ENCODE measurements at places on chromosomes 3 and 15.

DNA sequence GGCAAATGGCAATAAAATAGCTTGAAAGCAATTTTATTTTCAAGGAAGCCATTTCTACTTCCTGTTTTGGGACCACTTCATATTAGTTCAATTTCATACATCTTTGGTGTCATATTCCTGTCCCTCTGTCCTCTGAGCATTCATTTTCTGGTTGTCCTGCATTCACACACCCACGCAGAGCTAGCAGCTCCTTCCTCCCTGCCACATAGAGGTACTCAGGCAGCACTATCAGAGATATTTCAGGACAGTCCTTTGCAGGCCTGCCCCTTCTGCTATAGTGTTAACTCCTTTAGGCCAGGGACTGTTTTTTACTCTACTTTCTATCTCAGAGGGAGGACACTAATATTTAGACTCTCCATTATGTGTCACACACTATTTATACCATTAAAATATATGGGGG is 132.0 kb downstream of the ECT2 start:
- no peak for DNase-seq

DNA sequence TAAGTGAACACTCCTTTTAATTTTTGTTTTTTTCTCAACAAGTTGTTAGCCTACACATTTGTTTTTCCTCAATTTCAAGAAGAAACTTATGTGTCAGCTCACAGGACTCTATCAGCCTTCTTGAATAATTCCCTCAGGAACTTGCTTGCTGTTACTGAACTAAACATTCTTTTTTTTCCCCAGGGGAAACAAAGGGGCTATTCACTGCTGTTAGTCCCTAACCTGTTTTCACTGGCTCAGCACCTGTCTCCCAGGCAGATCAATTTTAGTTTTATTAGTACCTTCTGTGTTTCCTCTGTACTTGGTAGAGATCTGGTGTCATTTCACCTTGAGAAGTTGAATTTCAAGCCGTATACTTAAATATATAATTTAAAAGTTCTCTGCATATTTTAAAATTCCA is 644.6 kb downstream of the CADM2 start:
- no peak for DNase-seq

- DNase-seq = no peak
Measured at GRCh38 chr3:12574131-12574530, 17.2 kb downstream of the MKRN2 start.

GRCh38 chr3:72855001-72855400 is 6.8 kb upstream of the SHQ1 start:
- no peak for DNase-seq

DNA sequence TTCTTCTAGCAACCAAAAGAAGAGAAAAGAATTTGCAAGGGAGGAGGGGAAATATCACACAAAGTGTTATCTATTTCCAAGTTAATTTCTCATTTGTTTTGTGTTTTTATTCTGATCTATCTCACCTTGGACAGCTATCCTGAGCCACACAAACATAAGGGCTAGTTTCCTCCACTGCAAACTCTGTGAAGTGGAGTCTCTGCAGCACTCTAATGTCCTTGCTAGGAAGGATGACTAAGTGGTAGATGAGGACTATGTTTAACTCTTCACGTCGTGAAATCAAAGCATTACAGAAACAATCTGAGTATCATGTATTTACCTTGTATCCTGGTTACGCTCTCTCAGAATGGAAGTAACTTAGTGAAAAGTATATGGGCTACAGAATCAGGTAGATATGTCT is 33.9 kb upstream of the CHRM5 start:
- no peak for DNase-seq

DNA sequence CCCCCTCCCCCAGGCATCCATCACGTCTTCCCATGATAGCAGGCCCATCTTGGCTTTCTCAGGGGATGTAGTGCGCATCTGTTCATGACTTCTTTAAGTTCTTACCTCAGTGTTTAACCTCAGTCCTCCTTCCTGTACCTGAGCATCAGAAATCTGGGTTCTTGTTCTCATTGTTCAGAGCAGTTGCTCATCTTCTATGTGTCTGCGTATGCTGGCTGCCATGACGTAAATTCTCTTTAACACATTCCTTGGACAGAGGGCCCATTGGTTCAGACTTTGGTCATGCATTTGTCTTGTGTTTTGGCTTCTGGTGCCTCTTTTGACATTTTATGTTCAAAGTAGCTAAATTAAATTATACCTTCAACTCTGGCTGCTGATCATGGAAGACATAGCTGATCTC is 227.3 kb downstream of the CACNA2D3 start:
- DNase-seq = no peak

- no peak for DNase-seq
Measured at GRCh38 chr3:68207327-68207726, 552.9 kb upstream of the SUCLG2 start.

DNA sequence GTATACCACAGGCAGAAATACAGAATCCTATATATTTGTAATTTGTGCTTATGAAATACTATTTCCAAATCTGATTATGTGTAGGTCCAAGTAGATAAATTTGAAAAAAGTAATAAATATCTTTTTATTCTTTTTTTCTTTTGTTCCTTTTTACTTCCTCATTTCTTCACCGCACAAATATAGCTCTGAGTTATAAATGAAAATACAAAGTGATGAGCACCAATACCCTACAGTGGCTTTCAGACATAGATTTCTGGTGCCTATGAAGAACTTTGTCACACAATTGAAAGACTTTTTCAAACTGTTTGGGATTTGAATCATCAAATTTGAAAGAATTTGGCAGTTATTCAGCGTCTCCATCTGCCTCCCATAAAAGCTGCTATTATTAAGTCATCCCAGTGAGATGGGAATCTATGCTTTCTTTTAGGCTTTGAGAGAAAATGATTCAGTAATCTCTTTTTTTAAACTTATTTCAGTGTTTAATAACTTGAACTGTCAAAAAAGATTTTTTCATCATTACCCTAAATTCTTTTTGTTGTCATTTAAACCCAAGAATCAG is 363.6 kb upstream of the GOLIM4 start:
- no peak for DNase-seq

GRCh38 chr3:29746163-29746760 is 465.4 kb downstream of the RBMS3 start:
- no peak for DNase-seq

DNA sequence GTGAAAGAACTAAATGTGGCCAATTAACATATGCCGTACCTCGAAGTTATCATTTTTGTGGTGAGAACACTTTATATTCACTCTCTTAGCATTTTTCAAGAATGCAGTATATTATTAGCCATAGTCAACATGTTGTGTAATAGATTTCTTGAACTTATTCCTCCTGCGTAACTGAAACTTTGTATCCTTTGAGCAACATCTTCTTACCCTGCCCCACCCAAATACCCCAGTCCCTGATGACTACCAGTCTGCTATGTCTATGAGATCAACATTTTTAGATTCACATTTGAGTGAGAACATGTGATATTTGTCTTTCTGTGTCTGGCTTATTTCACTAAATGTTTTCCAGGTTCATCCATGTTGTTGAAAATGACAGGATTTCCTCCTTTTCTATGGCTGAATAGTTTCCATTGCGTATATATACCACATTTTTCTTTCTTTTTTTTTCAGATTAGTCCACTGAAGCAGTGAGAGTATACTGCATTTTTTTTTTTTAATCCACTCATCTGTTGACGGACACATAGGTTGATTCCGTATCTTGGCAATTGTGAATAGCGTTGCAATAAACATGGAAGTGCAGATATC is 12.7 kb upstream of the KBTBD8 start:
- no peak for DNase-seq

GRCh38 chr3:159947220-159947619 is 41.4 kb upstream of the IL12A start:
- no peak for DNase-seq

- DNase-seq = no peak
Measured at GRCh38 chr15:35665896-35666536, 120.1 kb upstream of the DPH6 start.

GRCh38 chr3:150582620-150583019 is 20.5 kb upstream of the SELENOT start:
- no peak for DNase-seq

GRCh38 chr15:68528626-68529290 is 50.0 kb upstream of the CORO2B start:
- DNase-seq = no peak

GRCh38 chr3:198076722-198077308 is 116.8 kb downstream of the LMLN start:
- no peak for DNase-seq

DNA sequence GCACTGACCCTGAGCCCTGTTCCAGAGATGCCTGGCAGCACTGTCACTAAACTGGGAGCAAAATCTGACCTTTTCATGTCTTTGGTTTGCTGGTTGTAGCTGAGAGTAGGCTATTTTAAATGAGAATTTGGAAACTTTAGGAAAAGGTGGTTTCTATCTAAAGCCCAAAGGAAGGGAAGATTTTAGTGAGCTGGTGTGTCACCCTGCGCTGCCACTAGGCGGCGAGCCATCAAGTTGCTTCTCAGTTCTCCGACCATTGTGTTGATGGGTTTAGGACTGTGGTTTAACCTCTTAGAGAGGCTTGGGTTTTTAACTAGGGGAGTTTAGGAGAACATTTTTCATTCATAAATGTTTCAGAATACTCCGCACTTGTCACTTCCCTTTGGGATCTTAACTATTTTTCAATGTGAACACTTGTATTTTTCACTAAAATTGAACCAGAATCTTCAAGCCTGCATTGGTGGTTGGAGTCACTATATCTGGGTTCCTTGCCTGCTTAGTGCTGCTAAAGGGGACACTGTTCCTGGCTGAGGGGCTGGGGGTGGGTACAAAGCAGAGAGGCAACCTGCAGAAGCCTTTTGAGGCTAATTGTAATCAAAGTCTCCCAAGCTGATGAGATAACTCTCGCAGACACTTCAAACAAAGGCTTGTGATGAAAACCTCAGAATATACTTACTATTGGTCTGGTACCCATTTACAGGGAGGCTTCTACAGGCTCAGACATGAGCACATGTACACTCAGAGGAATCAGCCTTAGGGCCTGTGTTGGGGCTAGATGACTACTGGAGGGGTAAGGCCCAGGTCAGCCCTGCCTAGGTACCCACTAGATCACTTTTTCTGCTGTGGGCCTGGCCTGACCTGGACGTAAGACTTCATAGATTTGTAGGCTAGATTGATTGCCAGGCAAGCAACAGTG is 16.8 kb downstream of the EXOSC7 start:
- DNase-seq = peak; percentile 40

DNA sequence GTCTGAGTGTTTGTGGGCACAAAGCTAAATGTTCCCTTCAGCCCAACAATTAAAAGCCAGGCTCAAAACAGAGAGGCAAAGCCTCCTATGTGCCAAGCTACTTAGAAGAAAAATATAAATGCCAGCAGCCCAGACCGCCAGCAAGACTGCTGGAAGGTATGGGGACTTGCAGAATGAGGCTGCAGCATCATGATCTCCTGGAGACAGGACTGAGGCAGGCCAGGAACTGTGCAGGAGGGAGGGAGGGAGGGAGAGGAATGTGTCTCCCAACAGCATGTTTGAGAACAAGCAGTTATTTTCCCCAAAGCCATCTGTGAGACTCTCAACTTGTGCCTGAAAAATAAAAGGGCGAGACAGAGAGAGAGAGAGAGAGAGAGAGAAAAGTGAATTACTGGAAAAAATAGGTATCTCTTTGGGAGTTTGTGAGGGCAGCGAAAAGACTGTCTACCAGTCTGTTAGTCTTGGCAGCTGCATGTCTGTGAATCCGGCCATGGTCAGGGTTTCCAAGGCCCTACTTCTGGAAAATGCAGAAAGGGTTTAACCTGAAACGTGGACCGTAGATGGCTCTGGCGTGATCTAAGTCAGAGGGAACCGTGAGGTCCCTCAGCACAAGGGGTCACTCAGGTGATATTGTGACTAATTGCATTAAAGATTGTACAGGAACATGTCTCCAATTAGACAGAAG is 139.7 kb upstream of the COL8A1 start:
- DNase-seq = no peak

DNA sequence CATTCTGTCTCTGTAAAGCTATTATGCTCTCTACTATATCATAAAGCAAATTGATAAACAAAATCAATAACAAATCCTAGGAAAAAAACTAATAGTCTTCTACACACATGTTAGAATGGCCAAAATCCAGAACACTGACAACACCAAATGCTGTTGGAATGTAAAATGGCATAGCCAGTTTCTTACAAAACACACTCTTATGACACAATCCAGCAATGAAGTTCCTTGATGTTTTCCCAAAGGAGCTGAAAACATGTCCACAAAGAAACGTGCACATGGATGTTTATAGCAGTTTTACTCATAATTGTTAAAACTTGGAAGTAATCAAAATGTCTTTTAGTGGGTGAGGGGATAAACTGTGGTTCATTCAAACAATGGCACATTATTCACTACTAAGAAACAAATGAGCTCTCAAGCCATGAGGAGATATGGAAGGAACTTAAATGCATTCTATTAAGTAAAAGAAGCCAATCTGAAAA is 32.7 kb downstream of the CADM2 start:
- no peak for DNase-seq

- no peak for DNase-seq
Measured at GRCh38 chr3:97763586-97764406, 762 bp upstream of the ARL6 start.

GRCh38 chr3:141938011-141938500 is 61.6 kb downstream of the ATP1B3 start:
- DNase-seq = no peak

DNA sequence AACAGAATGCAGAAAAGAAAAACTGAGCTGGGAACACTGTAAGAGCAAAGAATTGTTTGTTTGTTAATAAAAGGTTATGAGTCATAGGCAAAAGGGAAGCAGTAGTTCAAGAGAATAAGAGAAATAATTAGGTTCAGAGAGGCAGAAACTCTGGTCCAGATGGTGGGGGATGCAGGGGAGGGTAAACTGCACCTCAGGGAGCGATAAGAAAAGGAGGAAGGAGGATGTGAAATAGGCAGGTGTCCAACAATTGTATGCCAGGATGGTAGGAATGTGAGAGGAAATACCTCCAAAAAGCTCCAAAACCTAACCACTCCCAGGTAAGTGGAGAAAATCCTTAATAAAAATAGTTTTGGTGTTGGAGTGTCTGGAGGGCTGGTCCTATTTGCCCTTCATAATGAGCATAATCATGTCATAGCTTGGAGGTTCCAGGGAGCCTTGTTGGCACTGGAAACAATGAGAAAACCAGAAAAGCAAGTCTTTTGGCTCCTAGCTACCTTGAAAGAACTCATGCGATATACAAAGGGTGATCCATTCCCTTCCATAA is 405.4 kb upstream of the TBL1XR1 start:
- no peak for DNase-seq

- no peak for DNase-seq
Measured at GRCh38 chr15:58715266-58715917, 34.1 kb downstream of the ADAM10 start.

DNA sequence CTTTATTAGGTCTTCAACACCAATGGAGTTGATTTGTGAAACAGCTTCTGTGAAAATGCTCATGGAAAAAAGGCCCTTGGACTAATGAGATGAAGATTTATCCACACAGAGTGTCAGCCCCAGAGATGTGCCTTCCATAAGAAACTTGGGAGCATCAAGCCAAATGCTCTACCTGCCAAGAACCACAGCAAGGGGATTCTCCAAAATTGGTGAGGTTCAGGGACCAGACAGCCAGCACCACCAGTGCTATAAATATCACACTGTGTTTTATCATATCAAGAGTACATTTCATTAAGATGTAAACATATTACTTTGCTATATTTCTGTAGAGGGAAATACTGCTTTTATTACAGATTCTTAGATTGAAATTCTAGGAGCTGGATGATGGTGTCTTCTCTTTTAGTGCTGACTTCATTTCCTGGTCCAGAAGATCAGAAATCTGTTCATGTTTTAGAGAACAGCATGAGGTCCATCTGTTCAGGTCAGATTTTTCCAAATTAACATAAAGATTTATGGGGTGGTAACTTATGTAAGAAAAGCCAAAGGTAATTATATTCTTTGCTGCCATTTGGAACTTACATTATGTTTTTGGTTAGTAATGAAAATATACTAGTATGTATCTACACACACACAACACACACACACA is 17.7 kb downstream of the SLC35G2 start:
- DNase-seq = no peak

GRCh38 chr15:85407421-85408269 is 27.2 kb downstream of the AKAP13 start:
- peak; percentile 56 for DNase-seq
